ENCODE measurements at places on chromosomes 12 and 14.

GRCh38 chr12:106841510-106842302 is 67.2 kb downstream of the RIC8B start:
- DNase-seq: peak; percentile 3

- DNase-seq: no peak
Measured at GRCh38 chr14:101506926-101507835, 54.1 kb upstream of the DIO3 start.

DNA sequence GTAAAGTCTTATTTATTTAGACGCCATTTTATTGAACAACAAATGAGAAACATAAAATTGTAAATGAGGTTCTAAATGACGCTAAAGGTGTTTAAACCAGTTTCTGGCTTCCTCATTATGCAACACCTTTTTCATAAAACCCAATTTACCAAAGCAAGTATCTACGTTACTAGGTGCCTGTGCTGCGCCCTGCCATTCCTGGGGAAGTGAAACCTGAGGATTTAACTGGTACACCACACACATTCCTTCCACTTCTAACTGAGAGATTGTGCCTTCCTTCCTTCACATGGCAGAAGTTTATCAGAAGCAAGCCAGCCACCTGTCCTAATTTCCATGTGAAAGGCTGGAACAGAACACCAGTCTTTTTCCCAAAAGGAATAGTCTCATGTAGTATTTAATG is 40.3 kb upstream of the GCH1 start:
- DNase-seq: no peak

DNA sequence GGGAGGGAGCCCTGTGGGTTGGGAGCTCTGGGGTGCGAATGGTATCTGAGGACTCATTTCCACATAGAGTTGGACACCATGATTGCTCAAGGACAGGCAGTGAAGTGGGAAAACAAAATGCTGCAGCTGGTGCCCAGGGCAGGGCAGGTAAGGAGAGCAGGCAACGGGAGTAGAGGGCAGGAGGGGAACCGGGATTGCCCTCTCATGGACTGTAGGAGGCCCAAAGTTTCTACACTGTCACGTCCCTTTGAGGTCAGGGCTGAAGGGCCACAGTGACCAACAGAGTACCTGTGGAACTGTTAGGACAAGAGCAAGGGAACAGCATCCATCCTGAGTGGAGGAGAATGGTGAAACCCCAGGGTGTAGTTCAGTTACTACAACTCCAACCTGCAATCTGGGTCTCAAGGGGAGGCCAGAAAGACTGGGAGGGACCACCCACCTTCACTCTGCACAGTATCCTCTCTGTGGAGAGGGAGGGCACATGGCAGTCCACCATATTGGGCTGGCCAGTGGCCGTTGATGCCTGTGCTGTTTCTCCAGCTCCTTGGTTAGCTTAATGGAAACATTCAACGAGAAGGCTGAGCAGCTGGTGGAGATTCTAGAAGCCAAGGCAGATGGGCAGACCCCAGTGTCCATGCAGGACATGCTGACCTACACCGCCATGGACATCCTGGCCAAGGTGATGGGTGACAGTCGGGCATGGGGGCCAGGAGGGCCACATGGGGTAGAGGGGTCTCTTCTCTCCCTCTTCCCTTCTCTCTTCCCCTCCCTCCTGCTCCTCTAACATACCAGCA is 22.2 kb downstream of the CYP46A1 start:
- no peak for DNase-seq

- no peak for DNase-seq
Measured at GRCh38 chr12:131643631-131644452, 67.0 kb upstream of the SFSWAP start.

DNA sequence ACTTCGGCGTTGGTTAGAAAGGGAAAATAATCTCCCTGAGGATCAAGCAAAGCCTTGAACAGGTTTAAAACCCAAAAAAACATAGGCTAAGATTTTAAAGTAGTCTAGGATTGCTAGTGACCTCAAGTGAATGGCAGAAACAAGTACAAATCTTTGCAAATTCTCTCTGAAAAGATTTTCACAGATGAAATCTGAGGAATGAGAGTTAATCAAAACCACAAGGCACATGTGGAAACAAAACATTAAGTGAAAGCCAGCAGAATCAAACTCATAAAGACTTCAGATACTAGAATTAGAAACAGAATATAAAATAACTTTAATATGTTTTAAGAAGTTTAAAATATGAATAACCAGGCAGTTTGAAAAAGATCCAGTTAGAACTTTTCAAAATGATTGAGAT is 52.2 kb upstream of the CFL2 start:
- no peak for DNase-seq

GRCh38 chr14:34204774-34205173 is 253.9 kb upstream of the EGLN3 start:
- no peak for DNase-seq

- DNase-seq: no peak
Measured at GRCh38 chr12:115118177-115118724, 434.3 kb upstream of the TBX3 start.

- no peak for DNase-seq
Measured at GRCh38 chr12:91127306-91127705, 16.0 kb upstream of the LUM start.

- DNase-seq: no peak
Measured at GRCh38 chr14:58353516-58354299, 42.0 kb upstream of the TOMM20L start.

DNA sequence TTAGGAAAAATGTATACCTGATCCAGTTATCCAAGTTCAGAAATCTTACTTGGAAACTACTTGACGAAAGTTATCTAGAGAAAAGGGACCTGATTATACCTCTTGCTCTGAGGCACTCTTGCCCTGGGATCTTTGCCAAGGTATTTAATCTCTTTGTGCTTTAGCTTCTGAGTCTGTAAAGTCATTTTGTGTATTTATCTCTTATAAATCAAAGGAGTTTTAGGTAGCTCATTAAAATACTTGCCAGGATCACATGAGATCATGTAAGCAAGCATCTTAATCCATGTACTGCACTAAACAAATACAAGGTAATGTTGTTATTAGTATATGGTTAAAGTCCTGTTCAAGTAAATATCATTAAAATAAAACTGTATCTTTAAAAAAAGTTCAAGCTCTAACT is 147.5 kb downstream of the IPO8 start:
- no peak for DNase-seq

DNA sequence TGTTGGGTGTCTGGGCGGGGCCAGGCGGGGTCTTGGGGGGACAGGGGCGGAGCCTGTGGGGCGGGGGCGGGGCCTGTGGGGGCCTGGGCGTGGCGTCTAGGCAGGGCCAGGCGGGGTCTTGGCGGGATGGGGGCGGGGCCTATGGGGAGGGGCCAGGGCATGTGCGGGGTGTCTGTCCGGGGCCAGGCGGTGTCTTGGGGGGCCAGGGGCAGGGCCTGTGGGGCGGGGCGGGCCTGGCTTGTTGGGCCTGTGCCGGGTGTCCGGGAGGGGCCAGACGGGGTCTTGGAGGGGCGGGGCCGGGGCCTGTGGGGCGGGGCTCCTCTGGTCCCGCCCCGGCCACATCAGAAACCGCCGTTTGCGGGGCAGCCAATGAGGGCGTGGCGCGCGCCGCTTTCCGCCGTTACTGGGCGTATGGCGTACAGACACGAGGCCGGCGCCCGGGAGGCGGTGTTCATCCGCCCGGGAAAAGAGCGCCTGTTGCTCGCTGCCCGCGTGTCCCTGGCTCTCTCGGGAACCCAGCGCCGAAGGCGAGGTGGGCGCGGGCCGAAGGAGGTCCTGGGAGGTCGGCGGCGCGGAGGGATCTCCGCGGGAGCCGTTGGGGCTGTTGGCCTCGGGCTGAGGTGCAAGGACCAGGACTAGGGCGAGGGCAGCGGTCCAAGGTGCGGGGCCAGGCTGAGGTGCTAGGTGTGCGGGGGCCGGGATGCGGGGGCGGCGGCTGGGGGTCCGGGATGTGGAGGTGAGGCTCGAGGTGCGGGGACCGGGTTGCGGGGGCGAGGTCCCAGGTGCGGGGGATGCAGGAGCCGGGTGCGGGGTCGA is at the start of gene PIWIL1:
Gene PIWIL1 (plus strand): TSS at position 400 of the 816 bp plus-strand sequence. CDS start 4,705 bp downstream, outside the sequence.
- DNase-seq: no peak

DNA sequence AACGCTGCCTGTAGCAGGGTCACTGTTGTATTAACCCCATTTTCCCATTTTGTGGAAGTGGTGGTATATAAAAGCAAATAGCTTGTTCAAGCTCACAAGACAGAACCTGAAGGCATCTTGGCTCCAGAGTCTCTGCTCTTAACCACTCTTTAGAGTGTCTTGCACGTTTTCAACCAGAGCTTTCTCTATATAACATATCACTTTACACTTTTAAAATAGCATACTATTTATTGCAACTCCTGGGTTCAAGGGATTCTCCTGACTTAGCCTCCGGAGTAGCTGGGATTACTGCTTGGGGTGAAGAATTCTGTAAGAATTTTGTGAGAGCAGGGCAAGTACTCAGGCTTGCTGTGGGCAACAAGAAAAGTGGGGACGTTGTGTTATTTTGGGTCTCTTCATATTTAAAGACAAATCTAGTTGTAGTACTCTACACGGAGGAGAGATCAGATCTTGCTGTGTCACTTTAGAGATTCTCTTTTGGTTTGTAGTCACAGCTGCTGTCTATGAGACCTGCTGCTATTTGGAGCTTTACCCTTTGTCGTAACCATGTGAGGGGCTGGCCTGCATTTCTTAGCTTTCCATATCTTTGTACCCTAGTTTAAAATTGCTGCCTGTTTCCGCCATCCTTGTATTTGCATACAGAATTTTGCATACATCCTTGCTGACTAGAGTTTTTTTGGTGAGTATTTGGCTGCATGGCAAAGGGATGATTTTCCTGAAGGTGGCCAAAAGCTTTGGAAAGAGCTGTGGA is 40.7 kb downstream of the WDR20 start:
- DNase-seq: no peak

DNA sequence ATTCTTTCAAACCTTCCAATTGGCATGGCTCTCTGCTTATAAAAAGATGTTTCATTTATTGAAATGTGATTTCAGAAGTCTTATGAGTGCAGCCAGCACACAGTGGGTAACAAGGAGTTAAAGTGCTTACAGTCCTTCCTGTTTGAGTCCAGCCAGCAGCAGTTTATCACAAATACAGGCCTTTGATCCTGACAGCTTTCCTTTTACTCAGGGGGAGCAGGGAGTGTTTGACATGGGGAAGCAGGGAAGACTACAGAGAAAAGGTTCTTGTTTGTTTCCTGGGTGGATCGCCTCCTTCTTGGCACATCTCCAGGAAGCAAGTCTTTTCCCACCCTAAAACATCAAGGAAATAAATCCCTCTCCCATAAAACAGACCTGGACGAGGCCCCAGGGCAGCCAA is 216.1 kb downstream of the MSRB3 start:
- DNase-seq: no peak

GRCh38 chr12:54159140-54159539 is 29.6 kb downstream of the SMUG1 start:
- no peak for DNase-seq

GRCh38 chr12:131852551-131853299 is 24.5 kb downstream of the MMP17 start:
- DNase-seq: no peak

GRCh38 chr12:14942196-14942931 is 4.0 kb upstream of the ERP27 start:
- no peak for DNase-seq

DNA sequence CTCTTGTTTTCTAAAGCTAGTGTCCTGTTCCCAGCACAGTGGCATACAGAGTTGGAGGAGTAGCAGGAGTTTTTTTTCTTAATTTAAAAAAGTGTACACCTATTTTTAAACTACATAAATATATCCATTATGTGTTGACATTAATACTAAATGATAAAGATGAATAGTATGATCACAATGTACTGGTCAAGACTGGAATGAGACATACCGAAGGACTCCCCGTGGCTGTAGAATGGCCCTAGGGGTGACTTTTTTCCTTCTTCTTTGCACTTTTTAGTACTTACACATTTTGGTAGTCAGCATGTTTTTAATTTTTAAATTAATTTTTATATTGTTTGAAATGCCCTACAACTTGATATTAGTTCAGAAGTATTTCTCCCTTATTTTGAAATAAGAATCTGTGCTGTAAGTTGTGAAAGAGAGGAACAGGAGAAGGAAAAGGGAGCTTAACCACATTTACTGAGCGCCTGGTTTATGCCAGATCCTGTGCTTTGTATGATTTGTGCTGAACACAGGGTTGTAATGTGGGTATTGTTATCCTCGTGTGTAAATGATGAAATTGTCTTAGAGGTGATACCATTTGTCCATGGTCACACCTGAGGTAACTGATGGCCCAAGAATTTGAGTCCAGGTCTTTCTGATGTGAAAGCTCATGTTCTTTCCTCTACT is 136.5 kb downstream of the TGFB3 start:
- DNase-seq: no peak

DNA sequence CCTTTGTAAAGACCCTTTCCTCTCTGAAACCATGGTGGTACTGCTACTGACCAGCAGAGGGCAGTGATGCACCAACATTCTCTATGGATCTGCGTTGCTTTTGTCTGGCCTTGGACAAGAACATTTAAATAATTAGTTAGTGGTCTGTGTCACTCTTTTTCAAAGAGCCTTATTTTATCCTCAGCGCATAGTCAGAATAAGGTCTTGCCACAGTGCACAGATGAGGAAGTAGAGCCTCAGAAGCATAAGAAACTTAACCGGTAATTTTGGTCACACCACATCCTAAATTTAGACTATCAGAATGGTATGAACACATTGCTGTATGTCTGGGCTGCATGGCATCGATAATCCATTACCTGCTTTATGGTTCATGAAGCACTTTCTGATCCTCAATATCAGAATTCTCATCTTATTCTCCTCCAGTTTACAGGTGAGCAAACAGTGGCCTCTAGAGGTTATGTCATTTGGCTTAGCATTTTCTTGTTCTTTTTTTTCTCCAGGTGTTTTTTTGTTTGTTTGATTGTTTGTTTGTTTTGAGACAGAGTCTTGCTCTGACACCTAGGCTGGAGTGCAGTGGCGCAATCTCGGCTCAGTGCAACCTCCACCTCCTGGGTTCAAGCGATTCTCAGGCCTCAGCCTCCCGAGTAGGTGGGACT is 23.7 kb upstream of the IFT81 start:
- DNase-seq: peak; percentile 49

DNA sequence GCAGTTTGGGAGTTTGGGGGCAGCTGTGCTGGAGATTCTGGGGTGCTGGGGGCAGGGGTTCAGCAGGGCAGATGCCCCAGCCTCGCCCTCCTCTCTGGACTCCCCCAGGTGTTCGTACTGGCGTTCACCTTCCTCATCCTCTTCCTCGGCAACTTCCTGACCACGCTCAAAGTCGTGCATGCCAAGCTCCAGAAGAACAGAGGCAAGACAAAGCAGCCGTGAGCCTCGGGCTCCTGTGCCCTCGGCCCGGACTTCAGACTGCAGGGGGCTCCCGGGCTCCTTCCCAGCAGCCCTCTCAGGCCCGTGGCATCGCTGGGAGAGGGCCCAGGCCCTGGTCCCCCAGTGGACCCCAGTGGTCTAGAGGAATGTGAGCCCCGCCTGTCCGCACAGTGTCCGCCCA is 18.0 kb downstream of the RHOF start:
- no peak for DNase-seq

- DNase-seq: no peak
Measured at GRCh38 chr12:120862664-120863063, 41.5 kb downstream of the SPPL3 start.

DNA sequence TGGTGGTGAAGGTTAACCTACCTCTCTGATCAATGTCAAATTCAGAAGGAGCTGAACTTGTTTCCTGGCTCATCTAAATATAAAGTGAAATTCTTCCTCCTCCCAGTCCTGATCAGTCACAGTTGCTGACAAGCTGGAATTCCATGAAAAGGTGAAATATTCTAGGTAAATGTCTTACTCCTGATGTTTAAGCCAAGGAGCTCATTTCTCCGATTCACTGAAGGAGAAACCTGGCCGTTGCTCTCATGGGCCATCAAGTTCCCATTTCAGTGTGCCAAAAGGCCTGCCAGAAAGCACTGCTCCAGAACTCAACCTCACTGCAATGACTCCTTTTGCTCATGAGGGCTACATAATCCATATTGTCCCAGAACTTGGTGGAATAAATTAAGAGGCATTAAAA is 707.5 kb downstream of the GALC start:
- no peak for DNase-seq
